ENCODE measurements at places on chromosomes 5 and 9. TPM values are rescaled to one million over a fixed set of nuclear protein-coding genes. Genes with fewer than 3 reads are reported as not detected.
A peak's percentile ranks its signal among the peaks of the same experiment; 100 is the strongest.

GRCh38 chr9:123465304-123465703 is 109.3 kb downstream of the CRB2 start:
- 0 out of 2 replicates have a peak, but pooled peaks cover 5% of the 10 kb centered on the region for H3K36me3 ChIP-seq
- no peak overlapping the region for H3K4me3 ChIP-seq
- peaks cover 1% of the 10 kb centered on the region for H3K27me3 ChIP-seq
- H3K4me1 ChIP-seq = no peaks in the 10 kb centered on the region
- no peak for DNase-seq

The AMACR gene
- 8.3 TPM for total RNA-seq

The FCHO2 gene
- total RNA-seq = 22.2 TPM

GRCh38 chr9:104802906-104803305 is 39.0 kb downstream of the NIPSNAP3B start:
- H3K27ac ChIP-seq = no peak overlapping the region
- DNase-seq = no peak
- H3K4me1 ChIP-seq = 0 out of 2 replicates have a peak, but pooled peaks cover under 1% of the 10 kb centered on the region
- no peak overlapping the region for H3K4me3 ChIP-seq

- no peak overlapping the region for H3K4me3 ChIP-seq
- H3K36me3 ChIP-seq = peaks cover 9% of the 10 kb centered on the region
- DNase-seq = no peak
- H3K27ac ChIP-seq = no peak overlapping the region
- peaks cover 14% of the 10 kb centered on the region for H3K27me3 ChIP-seq
Measured at GRCh38 chr5:111643499-111643898, 113.5 kb downstream of the NREP start.

The GMCL2 gene
- not detected for total RNA-seq

DNA sequence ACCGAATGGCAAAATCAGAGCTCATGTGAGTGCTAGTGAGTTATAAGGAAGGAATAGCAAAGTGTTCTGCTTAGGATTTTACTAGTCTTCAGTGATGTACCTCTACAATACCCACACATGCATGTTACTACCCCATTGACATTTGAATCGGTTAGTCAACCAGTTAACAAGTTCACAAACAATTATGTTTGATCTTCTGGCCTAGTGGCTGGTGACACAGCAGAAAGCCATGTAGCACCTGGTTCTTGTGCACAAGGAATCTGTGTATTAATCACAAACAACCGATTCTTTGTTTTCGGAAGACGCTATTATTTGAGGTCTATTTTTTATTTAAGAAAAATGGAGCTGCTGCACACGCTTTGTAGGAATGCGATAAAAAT is 41.9 kb downstream of the NTRK2 start:
- H3K27ac ChIP-seq = no peak overlapping the region
- DNase-seq = no peak
- no peak overlapping the region for H3K4me3 ChIP-seq

- no peaks in the 10 kb centered on the region for H3K36me3 ChIP-seq
- no peaks in the 10 kb centered on the region for H3K4me1 ChIP-seq
- no peak for DNase-seq
- H3K4me3 ChIP-seq = no peak overlapping the region
- H3K27me3 ChIP-seq = peaks cover 15% of the 10 kb centered on the region
Measured at GRCh38 chr5:151340004-151340403, 7.4 kb downstream of the SLC36A2 start.

DNA sequence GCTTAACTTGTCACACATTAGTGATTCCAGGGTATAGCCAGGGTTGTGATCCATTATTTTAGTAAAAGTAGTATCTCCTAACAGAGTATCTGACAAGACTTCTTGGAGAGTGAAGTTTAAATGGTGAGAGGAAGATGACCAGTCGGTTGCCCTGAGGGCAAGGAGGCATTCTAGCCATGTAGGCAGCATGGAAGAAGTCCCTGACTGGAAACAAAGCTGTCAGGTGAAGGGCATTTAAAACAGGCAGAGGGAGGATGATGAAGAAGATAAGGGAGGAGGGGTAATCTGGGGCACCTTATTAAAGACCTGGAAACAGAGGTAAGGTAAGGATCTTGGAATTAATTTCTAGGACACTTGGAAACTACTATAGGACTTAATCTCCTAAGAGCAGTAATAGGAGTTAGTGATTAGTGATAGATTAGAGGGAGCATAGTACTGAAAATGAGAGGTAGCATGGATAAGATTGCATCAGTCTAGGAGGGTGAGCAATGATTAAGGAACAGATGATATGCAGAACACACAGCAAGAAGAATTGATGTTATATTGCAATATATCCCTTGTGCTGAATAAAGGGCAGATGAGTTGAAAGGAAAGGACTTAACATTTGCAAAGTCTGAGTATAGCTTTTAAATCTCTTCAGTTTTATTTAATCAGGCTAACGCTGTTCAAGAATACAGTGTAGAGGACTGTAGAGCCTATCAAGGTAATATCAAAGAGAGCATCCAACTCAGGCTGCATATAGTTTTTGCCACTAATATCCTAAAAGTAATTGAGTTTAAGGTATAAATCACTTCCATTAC is 9.6 kb downstream of the KIF2A start:
- peak overlapping the region; percentile 27 for H3K27ac ChIP-seq
- H3K36me3 ChIP-seq = peaks cover 2% of the 10 kb centered on the region
- H3K4me1 ChIP-seq = peaks cover 62% of the 10 kb centered on the region
- no peaks in the 10 kb centered on the region for H3K27me3 ChIP-seq
- no peak overlapping the region for H3K4me3 ChIP-seq
